ENCODE measurements at places on chromosomes 16 and 17.
A peak's percentile ranks its signal among the peaks of the same experiment; 100 is the strongest.

GRCh38 chr16:88993166-88993761 is 16.3 kb upstream of the CBFA2T3 start:
- DNase-seq, result no peak

- DNase-seq, result peak; percentile 58
Observed at GRCh38 chr17:14211801-14212200, 24.9 kb downstream of the CDRT15 start.

- DNase-seq, result peak; percentile 61
Observed at GRCh38 chr17:17919169-17920107, 52.8 kb downstream of the TOM1L2 start.

GRCh38 chr16:87017371-87018012 is 299.7 kb downstream of the C16orf95 start:
- DNase-seq, result no peak

DNA sequence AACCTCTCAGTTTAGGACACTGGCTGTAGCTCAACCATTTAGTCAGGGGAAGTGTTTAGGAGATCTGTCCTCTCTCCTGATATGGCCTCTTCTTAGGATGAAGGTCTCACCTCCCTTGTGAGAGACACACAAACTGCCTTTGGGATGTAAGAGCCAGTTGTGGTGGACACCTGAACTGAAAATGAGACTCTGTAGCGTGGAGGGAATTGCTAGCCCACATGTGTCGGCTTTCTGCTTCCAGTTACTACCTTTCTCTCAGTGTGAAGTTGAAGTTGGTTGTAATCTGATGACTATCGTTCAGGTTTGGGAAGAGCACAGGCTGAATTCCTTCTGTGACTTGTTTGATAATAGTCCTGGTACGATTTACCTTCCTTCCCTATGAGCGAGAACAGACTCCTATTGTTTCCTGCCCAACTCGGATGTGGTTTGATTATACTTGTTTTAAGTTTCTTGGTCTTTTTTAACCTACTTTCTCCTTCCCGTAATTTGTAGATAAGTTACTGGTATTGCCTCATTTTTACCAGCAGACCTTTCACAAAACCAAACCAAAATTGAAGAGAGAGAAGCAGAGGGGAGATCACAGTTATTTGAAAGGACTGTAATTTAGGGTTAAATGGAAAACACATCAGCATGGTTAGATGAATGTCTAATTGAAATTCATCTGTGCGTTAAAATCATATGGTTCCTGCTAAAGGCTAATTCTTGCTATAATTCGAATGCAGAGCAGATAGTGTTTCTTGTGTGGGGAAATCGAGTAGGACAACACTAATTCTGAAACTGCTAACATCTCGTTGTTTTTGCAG is 43.2 kb downstream of the CLEC16A start:
- no peak for DNase-seq

GRCh38 chr17:65599650-65600049 is 38.2 kb upstream of the AXIN2 start:
- DNase-seq, result no peak

DNA sequence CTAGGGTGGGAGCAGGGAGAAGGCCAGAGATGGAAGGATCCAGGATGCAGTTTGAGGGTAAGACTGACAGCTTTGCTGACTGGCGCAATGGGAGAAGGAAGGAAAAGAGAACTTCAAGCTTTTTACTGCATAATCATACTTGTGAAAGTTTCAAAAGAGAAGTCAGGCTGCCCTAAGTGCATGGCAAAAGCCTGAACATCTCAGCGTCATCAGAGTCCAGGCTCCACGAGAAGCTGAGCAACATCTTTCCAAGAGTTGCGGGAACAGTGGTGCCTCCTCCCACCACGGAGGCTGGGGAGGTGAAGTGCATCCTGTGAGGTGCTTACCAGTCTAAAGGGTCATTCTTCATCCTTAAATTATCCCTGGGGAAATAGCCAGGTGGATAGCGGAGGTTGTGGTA is 26.9 kb upstream of the SLC38A8 start:
- no peak for DNase-seq

GRCh38 chr16:88767546-88768070 is 17.4 kb downstream of the PIEZO1 start:
- DNase-seq, result no peak

GRCh38 chr16:84291226-84291625 is 3.5 kb upstream of the WFDC1 start:
- no peak for DNase-seq
